ENCODE measurements at places on chromosomes 1 and 21.

- DNase-seq, result peak; percentile 72
Observed at GRCh38 chr1:228185641-228185965, 20.0 kb downstream of the IBA57 start.

DNA sequence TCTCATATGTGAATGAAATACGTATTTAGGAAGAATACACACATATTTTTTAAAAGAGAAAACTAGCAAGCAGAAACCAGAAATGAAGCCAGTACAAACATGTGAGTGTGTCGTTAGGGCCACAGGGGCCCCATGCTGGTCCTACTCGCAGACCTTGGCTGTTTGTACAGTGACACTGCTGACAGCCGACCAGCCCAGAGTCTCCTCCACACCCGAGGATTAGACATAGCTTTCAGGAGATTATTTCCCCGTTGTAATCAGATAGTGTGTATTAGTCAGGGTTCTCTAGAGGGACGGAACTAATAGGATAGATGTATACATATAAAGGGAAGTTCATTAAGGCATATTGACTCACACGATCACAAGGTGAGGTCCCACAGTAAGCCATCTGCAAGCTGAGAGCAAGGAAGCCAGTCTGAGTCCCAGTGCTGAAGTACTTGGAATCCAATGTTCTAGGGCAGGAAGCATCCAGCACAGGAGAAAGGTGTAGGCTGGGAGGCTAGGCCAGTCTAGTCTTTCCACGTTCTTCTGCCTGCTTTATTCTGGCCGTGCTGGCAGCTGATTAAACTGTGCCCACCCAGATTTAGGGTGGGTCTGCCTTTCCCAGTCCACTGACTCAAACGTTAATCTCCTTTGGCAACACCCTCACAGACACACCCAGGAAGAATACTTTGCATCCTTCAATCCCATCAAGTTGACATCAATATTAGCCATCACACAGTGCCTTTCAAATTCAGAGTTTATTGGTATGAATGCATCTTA is 51.2 kb downstream of the DIP2A start:
- DNase-seq, result no peak

DNA sequence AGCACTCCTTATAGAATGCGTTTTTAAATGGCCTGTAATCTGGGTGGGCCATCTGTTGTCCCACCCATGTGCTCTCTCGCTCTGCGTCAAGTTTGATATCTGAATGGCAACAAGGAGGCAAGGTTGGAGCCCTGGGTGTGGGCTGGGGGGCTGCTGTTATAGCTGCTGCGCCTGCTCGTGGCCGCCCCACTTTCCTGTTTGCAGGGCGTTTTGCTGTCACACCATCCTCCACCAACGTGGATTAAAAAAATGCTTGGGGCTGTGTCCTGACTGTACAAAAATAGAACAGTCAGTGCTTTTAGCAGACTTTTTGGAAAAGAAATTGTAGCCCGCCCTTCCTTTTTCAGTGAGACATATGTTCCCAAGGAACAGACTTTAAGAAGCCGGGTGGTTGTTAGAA is 25.4 kb downstream of the UMODL1 start:
- DNase-seq, result no peak

- DNase-seq, result no peak
Observed at GRCh38 chr1:22753481-22753971, 42.9 kb downstream of the EPHB2 start.

- no peak for DNase-seq
Observed at GRCh38 chr1:222040121-222040805, 298.4 kb upstream of the DUSP10 start.

GRCh38 chr1:192763243-192763642 is 45.6 kb upstream of the RGS2 start:
- no peak for DNase-seq

GRCh38 chr1:47823040-47823808 is 174.0 kb downstream of the TRABD2B start:
- DNase-seq, result no peak

DNA sequence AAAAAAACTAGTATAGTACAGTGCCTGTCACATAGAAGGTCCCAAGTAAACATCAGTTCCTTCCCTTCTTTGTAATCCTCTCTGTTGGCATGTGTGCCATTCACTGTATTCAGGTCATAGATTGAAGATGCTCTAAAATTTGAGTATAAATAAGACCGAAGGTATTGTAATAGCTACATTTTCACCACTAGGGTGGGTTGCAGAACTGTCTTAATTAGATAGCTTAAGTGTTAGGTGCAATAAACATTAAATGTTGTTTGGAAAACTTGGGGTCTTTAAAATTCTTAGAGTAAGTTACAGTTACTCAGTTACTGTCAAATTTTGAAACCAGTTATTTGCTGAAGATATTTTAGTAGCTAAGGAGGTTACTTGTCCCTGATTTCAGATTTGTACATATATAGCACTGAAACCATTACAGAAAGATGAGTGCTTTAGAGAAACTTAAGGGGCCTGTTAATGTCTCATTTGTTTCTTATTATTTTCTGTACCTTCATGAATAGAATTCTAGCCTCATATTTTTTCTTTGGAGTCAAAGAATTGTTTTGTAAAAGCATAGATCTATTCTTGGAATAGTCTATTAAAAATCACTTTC is 24.3 kb downstream of the PER3 start:
- DNase-seq, result peak; percentile 25

- no peak for DNase-seq
Observed at GRCh38 chr1:10228528-10228927, 18.2 kb downstream of the KIF1B start.

- no peak for DNase-seq
Observed at GRCh38 chr1:54500107-54500431, 48.0 kb upstream of the ACOT11 start.

DNA sequence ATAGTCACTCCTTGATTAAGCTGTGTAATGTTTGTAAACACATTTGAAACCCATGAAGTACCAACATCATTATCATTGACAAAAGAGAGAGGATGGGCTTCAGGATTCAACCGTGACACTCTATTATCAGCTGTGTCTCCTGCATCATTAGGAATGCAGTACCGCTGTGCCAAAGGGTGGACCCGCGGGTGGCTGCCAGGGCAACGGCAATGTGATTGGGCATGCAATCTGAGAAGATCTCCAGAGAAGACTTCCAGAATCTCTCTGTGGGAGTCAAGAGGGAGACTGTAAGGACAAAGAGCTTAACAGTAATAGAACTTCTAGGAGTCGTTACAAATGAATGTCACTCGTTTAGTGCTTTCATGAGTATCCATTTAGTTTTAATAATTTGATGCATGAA is 97.9 kb downstream of the USH2A start:
- no peak for DNase-seq

DNA sequence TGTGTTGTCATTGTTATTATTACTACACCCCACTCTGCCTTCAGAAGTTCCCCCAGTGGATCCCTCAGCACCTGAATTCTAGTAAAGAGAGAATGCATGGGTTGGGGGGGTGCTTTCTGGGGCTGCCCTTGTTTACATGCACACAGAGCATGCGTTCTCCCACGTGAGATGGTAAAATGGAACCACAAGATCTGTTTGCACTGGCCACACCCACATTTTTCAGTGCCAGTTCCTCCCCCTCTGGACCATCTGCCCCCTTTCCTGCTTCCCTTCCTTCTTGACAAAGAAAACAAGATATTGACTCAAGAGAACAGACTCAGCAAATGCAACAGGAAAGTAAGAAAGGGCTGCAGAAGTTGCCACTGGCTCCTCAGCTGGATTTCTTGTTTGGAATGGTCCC is 8.9 kb downstream of the SLC6A17 start:
- DNase-seq, result no peak

- no peak for DNase-seq
Observed at GRCh38 chr1:95097426-95097825, 19.7 kb upstream of the TLCD4 start.

- DNase-seq, result no peak
Observed at GRCh38 chr1:220184506-220184905, 87.7 kb downstream of the RAB3GAP2 start.

- DNase-seq, result no peak
Observed at GRCh38 chr1:95339377-95339776, 105.4 kb downstream of the RWDD3 start.

GRCh38 chr1:5119366-5120234 is 465.2 kb downstream of the AJAP1 start:
- DNase-seq, result no peak

DNA sequence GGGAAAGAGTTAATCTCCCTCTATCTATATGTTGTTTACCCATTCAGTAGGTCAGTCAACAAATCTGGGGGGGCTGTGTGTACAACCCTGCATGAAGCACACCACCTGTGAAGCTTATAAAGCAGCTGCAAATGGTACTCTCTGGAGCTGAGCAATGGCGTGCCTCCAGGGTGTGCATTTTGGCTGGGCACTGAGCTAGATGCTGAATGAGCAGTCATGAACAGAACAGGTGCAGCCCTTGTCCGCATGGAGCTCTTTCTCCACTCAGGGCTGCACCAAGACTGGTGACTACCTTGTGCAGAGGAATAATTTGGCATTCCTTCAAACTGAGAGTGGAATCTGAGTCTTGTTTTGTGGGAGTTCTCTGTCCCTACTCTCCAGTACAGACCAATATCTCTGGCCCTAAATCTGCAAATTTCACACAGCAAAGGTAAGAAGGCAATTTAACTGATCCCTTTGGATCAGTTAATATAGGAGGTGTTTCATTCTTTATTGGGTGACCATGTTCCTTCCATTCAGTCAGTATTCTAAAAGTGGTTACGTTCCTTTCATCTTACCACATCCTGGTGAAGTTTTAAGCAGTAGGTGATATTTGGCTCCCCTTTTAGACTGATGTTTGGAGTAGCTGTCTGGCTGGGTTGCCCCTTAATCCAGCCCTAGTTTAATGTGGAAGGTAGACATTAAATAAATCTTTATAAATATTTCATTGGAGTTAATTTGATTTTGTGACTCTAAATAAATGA is 76.0 kb downstream of the GPR88 start:
- DNase-seq, result peak; percentile 23

GRCh38 chr1:11982010-11982392 is 1.8 kb downstream of the MFN2 start:
- DNase-seq, result peak; percentile 17

- DNase-seq, result no peak
Observed at GRCh38 chr1:167431261-167431908, 86.9 kb downstream of the CD247 start.

DNA sequence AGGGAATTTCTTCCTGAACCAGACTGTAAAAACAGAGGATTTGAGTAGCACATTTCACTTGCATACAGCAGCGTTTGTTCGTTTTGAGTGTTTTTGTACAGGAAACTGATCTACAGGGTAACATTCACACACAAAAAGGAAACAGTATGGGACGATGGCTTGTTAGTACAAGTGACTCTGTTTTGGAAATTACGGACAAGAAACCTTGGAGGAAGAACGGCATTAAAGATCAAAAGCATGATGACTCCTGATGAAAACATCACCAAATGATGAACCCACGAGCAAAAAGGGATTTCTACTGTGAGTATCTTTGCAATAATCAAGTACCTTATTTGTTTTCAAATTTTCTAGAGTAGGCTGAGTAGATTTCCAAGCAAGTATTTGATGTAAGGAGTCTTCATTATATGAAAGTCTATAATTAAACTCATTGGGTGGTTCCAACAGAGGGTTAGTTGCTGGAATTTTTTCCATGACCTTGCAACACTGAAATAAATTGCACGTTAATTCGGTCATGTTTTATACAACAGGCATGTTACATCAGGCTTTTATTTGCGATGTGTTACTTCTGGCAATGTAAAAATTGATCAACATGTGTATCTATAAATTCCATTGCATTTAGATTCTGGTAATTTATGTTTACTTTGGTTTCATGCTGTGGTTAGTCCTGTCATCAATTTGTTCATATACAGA is 76.7 kb upstream of the KCNK2 start:
- DNase-seq, result no peak

DNA sequence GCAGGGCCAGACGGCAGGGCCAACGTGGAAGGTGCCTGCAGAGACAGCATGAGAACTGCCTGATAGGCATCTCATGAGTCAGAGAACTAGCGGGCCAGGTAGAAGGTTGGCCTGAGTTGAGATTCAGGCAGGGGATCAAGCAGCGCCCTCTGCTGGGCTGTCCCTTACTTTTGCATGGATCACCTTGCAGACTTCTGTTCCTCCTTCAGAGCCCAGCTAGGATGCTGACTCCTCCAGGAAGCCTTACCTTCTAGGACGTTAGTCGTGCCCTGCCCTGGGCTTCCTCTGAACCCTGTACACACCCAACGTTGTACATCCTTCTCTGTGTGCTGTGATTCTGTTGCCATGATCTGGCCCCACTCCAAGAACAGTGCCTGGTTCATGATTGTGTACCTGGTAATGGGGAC is 231.3 kb upstream of the VAMP3 start:
- DNase-seq, result no peak

DNA sequence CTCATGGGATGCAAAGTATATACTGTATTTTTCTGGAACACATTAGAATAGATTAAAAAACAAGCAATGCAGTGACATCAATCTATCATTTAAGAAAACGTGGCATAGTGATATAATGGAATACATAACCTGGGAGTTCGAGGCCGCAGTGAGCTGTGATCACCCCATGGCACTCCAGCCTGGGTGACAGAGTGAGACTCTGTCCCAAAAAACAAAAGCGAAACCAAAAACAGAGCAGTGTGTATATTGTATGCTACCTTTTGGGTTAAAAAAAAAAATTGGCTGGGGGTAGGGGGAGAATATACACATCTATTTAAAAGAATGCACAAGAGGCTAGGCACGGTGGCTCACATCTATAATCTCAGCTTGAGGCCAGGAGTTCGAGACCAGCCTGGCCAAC is 13.5 kb downstream of the SLC2A1 start:
- peak; percentile 54 for DNase-seq
